ENCODE measurements at places on chromosomes 4 and X. TPM values are rescaled to one million over a fixed set of nuclear protein-coding genes. Genes with fewer than 3 reads are reported as not detected.

Gene PCYT1B
- not detected for total RNA-seq

Gene TNIP3
- not detected for total RNA-seq

- no peaks in the 10 kb centered on the region for H3K27me3 ChIP-seq
- H3K4me1 ChIP-seq = no peaks in the 10 kb centered on the region
- H3K27ac ChIP-seq = no peak overlapping the region
- H3K4me3 ChIP-seq = no peak overlapping the region
- H3K36me3 ChIP-seq = no peaks in the 10 kb centered on the region
Observed at GRCh38 chr4:70463335-70463734, 8.7 kb upstream of the MUC7 start.

DNA sequence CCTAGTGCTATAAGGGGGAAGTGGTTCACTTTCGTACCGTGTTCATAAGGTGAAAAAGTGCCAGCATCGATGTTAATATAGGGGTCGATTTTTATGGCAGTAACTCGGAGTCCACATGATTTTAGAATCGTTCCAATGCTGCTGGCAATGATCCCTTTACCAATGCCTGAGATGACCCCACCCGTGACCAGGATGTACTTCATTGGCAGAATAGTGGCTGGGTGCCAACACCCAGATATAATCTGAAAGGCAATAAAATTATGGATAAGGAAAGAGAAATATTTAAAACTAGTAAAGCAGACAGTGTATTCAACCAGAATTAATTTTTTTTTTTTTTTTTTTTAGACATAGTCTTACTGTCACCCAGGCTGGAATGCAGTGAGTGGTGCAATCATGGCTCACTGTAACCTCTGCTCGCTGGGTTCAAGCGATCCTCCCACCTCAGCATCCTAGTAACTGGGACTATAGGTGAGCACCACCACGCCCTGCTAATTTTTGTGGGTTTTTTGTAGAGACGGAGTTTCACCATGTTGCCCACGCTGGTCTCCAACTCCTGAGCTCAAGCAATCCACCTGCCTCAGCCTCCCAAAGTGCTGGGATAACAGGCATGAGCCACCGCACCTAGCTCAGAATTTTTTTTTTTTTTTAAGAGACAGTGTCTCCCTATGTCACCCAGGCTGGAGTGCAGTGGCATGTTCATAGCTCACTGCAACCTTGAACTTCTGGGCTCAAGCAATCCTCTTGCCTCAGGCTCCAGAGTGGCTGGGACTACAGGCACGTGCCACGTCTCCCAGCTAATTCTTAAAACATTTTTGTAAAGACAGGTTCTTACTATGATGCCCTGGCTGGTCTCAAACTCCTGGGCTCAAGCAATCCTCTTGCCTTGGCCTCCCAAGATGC lies 9.5 kb downstream of the CTPS2 start:
- no peaks in the 10 kb centered on the region for H3K4me1 ChIP-seq
- DNase-seq = no peak
- no peak overlapping the region for H3K4me3 ChIP-seq
- no peak overlapping the region for H3K27ac ChIP-seq

DNA sequence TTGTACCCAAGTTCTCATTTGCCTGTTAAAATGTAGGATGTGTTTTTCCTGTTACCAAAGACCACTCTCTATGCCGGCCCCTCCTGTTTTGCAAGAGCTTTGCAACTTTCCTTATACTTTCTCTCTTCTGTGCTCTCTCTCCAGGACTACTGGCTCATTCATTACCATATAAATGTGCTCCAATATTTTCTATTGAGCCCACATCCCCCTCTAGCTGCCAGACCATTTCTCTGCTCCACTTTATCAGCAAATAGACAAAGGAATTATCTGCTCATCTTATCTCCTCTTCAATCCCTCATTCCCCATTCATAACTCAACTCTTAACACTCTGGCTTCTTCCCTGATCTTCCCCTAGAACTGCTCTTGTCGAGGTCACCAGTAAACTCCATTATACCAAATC lies 33.6 kb downstream of the RPGR start:
- H3K4me3 ChIP-seq = no peak overlapping the region
- H3K27me3 ChIP-seq = no peaks in the 10 kb centered on the region
- no peak for DNase-seq
- H3K4me1 ChIP-seq = no peaks in the 10 kb centered on the region
- H3K36me3 ChIP-seq = no peaks in the 10 kb centered on the region

DNA sequence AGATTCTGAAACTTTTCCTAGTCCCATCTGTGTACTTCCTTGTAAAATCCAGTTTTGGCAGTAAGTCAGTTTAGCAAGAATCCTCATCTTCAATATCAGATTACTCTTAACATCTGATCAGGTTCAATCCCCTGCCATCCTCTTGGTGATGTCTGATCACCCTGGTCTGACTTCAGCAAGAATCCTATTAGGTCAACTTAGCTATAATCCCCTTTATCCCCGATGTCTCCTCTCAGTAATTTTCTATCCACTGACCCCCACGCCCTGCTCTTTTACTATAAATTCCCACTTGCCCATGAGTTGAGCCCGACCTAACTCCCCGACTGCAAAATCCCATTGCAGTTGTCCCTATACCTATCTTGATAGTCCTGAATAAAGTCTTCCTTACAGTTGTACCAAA lies 57.9 kb upstream of the PRSS48 start:
- DNase-seq = no peak
- no peak overlapping the region for H3K4me3 ChIP-seq
- no peaks in the 10 kb centered on the region for H3K36me3 ChIP-seq
- no peak overlapping the region for H3K27ac ChIP-seq
- H3K27me3 ChIP-seq = no peaks in the 10 kb centered on the region
